ENCODE measurements at places on chromosomes 11 and 22.

- DNase-seq = no peak
Measured at GRCh38 chr11:124384399-124384798, at the start of gene OR8B2. Gene OR8B2, minus strand, starts transcription at chr11:124384499. Its CDS starts 1,156 bp downstream, at chr11:124383343.

DNA sequence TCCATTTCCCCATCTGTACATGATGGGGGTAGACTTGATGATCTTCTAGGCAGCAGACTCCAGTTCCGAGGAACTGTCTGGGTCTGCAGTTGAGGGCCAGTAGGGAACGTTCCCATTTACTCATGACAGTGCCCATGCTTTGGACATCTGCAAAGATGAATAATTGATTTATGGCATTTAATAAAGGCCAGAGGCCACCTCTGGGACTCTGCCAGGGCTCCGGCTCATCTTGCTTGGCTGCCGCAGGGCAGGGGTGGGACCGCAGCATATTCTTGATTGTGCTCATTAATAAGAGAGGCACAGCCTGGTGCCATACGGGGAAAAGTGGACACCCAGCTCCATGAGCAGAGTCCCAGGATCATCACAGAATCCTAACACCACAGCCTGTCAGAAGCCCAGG is 28.1 kb upstream of the KLHL35 start:
- no peak for DNase-seq

DNA sequence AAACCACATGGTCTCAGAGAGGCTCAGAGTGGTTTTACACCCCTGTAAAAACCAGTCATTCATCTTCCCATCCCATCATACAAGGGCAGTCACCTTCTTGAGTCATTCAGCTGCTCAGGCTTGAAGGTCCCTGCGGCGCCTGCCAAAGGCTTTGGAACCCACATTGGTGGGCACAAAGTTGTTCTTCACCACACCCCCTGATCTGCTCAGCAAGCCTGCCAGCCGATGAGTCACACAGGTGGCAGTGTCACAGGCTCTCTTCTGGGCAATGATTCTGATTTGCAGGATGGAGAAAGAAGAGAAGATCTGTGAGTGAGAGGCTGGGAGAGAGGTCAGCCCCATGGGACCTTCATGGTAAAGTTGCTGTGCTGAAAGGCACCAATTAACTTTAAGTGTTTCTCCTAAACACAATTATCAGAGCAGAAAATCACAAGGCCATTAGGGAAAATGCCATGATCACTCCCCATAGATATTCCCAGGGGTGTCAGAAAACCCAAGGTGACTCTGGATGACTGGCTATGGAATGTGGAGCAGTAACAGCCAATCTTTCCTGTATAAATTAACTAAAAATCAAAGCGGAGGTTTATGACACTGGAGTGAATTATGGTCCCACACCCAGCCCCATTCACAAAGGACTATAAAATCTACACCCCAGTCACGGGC is 4.4 kb downstream of the CALCA start:
- DNase-seq = no peak

DNA sequence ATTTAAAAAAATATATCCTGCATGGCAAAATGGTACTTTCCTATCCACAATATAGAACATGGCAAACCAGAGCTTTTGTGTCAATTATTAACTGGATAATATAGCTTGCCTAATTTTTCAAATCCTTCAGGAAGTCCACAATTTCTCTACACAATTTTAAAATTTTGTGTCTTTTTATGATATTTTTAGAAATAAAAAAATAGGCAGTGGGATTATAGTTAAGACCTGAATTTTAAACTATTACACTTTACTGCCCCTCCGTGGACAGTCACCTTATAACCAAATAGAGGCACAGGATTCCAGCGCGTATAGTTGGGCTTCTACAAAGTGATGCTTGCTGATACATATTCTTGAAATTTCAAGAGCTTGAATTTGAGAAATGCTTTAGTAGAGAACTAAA is 2.1 kb upstream of the DMC1 start:
- no peak for DNase-seq

- DNase-seq = no peak
Measured at GRCh38 chr11:80745416-80745815, 1304.6 kb upstream of the TENM4 start.

- no peak for DNase-seq
Measured at GRCh38 chr11:67613960-67614715, 7.4 kb downstream of the NDUFV1 start.

- peak; percentile 47 for DNase-seq
Measured at GRCh38 chr11:46296528-46297448, 19.3 kb downstream of the CREB3L1 start.

DNA sequence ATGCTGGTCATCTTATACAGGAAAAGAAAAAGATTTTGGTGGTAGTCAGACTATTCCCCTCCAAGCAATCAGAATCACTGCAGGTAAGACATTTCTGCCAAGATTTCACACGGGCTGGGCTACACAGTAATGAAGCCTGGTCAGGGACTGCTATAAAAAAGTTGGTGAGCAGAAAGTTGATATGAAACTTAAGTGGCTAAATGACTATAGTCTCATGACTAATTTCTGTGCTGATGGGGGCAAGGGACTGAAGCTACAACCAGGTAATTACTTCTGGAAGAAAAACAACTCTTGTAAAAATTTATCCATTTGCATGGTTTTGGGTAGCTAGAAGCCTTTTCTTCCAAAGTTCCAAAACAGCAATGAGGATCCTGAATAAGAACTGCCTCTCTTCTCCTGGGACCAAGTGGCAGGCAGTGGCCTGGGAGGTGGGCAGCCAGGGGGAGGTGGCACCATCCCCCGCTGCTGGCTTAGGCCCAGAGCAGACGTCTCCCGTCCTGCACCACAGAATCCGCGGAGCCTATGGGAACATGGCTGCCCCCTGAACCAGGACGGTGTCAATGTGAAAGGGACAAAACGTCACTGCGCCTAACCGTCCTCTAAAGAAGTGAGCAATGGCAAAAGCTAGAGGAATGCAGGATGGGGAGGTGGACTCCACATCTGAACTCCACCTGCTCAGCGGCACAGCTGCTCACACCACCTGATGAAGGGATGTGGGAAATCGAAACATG is 122.6 kb upstream of the LMO1 start:
- DNase-seq = no peak

GRCh38 chr22:44068422-44069191 is 44.5 kb downstream of the PARVB start:
- no peak for DNase-seq

- DNase-seq = peak; percentile 18
Measured at GRCh38 chr11:24932110-24933000, 435.5 kb downstream of the LUZP2 start.

GRCh38 chr11:77747381-77747969 is 73.0 kb downstream of the RSF1 start:
- DNase-seq = no peak

DNA sequence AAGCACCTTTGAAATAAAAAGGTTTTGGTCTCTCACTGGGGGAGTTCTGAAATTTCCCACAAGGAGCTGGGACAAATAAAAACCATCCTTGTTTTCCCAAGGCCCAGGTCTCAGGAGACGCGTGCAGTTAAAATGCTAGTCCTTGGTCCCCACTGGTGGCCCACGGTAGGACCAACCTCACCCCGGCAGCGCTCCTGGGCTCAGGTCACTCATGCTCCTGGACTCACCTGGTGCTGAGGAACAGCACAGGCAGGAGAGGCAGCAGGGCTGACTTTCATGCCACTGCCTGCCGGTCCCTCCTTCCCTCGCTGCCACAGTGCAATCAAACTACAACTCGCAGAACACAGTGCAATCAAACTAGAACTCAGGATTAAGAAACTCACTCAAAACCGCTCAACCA is 356.8 kb upstream of the CCDC179 start:
- DNase-seq = no peak

DNA sequence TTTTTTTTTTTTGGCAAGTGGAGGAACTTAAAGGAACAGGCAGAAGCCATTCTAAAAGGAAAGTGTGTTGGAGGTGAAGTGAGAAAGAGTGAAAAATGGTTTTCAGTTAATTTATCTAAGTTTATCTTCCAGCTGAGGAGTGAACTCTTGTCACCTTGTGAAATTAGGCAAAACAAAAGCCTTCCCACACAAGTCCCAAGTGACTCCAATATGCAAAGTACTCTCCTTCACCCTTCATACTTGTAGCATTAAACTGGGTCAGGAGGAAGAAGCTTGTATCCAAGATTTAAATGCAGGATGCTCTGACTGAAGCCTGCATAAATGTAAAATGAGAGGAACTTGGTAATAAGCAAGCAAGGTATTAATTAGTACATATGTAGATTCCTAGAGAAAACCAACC is 796.8 kb downstream of the DLG2 start:
- no peak for DNase-seq

GRCh38 chr22:28442264-28442710 is 237.4 kb downstream of the TTC28 start:
- DNase-seq = no peak

DNA sequence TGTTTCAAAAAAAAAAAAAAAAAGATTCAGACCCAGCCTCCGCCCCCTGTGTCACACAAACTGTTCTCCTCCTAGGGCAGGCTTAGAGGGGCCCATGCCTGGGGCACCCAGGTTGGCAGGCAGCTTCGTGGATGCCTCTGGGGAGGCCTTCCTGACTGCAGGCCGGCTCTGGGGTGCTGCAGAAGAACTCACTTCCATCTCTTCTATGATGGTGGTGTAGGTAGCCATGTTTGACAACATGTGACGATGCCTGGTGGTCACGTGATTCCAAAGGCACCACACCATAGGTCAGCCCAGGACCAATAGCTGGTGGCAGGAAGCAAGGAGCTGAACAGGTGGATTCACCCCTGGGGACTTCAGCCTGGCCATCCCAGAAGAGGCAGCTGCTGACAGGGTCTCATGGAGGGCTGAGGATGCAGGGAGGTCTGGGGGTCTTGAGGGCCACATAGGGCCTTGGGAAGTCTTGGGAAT is 24.1 kb upstream of the CELSR1 start:
- no peak for DNase-seq

GRCh38 chr22:45518136-45518535 is 15.5 kb downstream of the FBLN1 start:
- DNase-seq = no peak

DNA sequence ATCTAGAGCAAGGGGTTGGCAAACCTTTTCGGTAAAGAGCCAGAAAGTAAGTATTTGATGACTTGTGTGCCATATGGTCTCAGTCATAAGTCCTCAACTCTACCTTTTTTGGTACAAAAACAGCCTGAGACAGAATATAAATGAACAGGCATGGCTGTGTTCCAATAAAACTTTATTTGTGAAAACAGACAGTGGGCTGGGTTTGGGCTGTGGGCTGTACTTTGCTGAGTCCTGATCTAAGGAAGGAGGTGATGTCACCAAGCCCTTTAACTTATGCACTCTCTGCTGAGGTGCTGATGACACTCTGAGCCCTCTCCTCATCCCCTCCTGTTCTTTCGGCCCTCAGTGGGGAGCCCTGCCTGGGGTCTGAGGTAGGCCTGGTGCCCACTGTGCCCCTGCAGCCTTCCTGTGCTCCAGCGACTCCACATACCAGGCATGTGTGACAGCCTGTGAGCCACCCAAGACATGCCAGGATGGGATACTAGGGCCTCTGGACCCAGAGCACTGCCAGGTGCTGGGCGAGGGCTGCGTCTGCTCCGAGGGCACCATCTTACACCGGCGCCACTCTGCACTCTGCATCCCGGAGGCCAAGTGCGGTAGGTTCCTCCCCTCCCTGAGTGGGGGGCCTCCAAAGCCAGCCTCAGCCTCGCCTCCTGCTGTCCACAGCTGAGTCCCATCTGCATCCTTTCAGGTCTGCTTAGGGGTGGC is 85.9 kb upstream of the MYOD1 start:
- no peak for DNase-seq

DNA sequence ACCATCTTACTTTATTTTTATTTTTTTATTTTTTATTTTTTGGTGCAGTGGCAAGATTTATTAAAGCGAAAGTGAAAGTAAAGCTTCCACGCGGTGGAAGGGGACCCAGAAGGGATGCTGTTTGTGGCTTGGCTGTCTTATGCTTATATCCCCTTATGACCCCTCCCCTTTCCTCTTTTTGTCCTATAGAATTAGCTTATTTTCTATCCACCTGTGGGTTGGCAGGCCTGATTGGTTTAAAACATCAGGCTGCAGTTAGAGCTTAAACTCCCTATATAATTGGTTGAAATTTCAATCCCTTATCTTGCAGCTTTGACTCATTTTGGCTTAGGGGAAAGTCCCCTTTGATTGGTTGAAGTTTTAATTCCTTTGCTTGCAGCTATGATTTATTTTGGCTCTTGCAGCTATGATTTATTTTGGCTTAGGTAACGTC is 50.5 kb downstream of the NNMT start:
- DNase-seq = no peak

DNA sequence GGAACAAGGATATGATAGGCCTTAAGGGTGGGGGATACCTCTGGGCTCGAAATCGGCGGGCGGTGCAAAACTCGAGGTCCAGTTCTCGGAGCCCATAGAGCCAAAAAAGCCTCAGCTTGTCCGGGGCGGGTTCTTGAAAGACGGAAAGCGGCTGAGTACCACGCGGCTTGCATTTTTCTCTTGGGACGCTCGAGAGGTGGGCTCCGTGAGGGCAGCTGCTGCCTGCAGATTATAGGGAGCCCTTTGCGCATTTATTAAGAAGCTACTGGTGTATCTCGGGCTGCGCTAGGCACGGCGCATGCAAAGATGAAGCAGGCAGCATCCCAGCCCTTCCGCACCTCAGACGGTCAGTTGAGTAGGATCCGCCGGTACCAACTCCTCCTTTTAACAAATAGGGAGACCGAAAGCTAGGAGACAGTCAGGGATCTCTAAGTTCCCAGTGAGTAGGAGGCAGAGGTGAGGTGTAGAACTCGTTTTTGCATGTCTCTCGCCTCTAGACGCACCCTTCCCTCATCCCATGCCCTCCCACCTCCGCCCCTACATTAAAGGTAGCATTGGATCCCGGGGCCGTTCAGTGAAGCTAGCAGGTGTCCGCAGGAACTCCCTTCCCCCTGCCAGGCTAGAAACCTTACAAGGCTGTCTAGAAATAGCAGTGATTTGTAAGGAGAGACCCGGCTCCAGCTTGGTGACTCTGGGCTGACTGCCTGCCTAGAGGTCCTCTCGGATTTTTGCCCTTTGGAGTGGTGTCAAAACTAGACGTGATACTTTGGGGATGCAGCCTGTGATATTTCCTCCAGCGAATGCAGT is 768 bp downstream of the LDHA start:
- DNase-seq = no peak

- DNase-seq = no peak
Measured at GRCh38 chr22:45510376-45511232, 7.9 kb downstream of the FBLN1 start.

- no peak for DNase-seq
Measured at GRCh38 chr11:130886704-130887103, 29.6 kb downstream of the SNX19 start.

DNA sequence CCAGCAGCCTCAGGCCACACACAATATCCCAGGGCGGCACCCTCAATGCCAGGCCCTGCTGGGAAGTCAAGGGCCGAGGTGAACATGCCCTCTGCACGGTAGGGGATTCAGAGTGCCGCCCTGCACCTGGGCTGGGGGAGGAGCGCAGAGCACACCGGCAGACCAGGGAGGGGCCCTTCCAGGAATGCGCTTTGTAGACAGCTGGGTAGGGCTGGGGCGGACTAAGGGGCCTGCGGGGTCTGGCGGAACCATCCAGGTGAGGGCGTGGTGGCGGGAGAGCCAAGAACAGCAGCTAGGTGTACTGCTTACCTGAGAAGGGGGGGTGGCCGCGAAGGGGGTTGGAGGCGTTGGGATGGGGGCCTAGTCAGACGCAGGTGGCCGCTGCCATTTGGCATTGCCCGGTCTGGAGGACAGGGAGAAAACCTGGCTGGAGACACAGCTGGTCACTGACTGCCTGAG is 26.0 kb downstream of the DUSP8 start:
- DNase-seq = no peak
